ENCODE measurements at places on chromosomes 3 and 15.
A peak's percentile ranks its signal among the peaks of the same experiment; 100 is the strongest.

- no peak for DNase-seq
Measured at GRCh38 chr15:100856867-100857266, 22.8 kb upstream of the ALDH1A3 start.

DNA sequence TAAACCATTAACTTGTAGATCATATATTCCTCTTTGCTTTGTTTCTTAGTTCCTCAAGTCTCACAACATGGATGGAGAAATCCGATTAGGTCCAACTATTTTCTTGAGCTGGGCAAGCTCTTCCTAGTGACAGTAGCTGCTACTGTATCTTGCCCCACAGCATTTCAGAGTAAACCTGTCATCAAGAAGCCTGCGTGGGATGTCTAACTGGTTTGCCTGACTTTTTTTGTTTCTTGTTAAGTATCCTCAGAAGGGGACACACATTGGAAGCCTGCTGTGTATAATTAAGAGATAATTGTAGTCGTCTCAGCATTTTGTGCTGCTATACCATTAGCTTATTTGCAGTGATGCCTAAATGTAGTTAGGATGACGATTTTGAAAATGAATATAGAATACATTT, 29.3 kb upstream of the STT3B start:
- no peak for DNase-seq

GRCh38 chr3:156761007-156761406, 65.1 kb upstream of the LEKR1 start:
- DNase-seq: no peak

- peak; percentile 24 for DNase-seq
Measured at GRCh38 chr15:77731067-77731466, 98.4 kb upstream of the LINGO1 start.

GRCh38 chr3:106421909-106422308, 553.1 kb upstream of the CBLB start:
- DNase-seq: no peak

- DNase-seq: no peak
Measured at GRCh38 chr3:160796813-160797164, 40.8 kb downstream of the PPM1L start.

DNA sequence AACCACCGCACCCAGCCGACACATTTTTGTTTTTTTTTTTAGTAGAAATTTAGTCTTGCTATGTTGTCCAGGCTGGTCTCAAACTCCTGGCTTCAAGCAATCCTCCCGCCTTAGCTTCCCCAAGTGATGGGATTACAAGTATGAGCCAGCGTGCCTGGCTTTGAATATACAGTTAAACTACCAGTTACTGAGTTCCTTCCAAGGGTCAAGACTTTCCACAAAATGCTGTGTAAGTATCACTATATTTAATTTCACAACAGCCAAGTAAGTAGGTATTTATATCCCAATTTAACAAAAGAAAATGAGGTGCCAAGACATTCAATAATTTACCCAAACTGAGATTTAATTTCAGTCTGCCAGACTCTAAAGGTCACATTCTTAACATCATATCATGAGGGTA, 181.3 kb upstream of the TMC3 start:
- DNase-seq: no peak

DNA sequence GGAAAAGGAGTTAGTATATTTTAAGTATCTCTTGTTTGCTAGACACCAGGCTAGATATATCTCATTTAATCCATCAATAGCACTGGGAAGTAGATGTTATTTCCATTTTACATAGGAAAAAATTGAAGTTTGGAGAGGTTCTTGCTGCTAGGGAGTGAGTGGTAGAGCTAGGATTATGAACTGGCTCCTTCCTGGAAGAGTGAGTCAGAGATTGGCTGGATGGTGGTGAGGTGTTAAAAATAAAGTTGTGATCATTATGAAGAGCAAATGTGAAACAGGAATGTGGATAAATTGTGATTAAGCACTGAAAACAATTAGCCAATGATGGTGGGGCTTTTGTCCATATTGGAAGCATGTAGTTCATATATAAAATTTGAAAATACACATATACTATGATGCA, 234.2 kb downstream of the WNT5A start:
- DNase-seq: no peak

DNA sequence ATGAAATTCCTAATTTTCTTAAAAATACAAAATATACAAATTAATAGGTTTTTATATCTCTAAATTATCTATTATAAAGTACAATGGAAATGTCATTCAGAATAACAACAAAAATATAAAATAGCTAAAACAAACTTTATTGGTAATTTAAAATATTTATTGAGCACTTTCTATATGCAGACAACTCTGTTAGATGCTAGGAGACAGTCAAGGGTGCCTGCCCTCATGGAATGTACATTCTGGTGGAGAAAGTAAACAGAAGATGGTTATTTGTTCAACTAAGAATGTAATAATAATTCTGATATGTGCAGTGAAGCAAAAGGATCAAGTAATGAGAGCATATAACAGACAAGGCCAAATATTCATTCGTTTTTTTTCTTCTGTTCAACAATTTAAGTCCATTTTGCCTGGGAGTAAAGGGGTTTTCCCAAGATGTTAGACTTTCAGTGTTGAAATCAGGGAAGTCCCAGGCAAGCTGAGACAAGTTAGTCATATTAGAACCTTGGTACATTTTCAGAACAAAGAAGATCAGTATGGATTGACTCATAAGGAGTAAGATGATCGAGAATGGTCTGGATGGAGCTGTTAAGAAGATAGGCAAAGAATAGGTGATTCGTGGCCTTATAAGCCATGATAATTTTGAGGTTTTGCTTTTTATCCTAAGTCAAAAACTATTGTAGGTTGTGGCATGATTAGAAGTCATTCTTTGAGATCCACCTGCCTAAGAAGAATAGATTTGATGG, 150.2 kb upstream of the MLF1 start:
- no peak for DNase-seq

- no peak for DNase-seq
Measured at GRCh38 chr3:108524537-108524936, 14.1 kb upstream of the MYH15 start.

- DNase-seq: no peak
Measured at GRCh38 chr15:60795471-60795870, 316.5 kb upstream of the ICE2 start.

- DNase-seq: peak; percentile 38
Measured at GRCh38 chr3:134901461-134901860, 106.4 kb downstream of the EPHB1 start.

DNA sequence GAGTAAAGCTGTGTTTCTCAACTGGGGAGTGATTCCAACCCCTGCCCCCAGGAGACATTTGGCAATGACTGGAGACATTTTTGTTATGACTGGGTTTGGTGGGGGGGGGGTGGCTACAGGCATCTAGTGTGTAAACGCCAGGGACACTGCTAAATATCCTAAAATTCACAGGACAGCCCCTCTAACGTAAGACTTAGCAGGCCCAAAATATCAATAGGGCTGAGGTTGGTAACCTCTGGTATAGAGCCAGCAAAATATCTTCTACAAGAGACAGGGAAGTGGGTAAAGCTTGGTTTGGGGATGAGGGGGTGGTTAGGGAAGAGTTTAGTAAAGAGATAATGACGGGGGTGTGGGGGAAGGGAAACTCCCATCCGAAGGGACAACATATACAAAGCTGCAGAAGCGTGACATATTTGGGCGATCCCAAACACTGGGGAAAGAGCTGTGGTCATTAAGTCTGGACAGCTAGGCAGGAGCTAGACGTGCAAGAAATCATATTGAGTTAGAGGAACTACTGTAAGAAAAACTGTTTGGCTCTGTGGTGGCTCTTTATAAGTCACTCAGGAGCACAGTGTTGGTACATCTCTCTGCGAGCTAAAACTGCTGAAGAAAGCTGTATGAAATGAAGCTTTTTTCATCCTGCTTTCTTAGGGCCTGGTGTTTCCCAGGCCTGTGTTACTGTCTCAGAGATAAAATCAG, 697 bp upstream of the TRIM69 start:
- no peak for DNase-seq

DNA sequence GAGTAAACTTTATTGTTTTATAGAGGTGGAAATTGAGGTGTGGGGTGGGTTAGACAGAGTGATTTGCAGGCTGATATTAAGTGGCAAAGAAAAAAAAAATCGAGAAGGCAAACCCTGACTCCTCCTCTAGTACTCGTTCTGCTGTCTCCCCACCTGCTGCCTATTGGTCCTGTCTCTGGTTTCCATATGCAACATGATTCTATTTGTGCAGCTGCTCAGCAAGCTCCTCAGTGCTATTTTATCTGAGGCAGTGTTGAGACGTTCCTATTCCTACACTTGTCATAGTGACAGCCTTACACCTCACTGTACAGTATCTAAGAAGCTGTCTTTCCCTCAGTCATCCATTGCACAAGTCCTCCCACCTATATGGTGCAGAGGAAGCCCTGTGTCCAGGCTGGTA, 45.1 kb downstream of the RSL24D1 start:
- DNase-seq: no peak

- DNase-seq: no peak
Measured at GRCh38 chr3:49461443-49462171, 8.5 kb upstream of the DAG1 start.

GRCh38 chr3:63405882-63406281, 127.8 kb downstream of the SYNPR start:
- no peak for DNase-seq

GRCh38 chr15:34600923-34601322, 17.5 kb upstream of the GOLGA8B start:
- DNase-seq: no peak

DNA sequence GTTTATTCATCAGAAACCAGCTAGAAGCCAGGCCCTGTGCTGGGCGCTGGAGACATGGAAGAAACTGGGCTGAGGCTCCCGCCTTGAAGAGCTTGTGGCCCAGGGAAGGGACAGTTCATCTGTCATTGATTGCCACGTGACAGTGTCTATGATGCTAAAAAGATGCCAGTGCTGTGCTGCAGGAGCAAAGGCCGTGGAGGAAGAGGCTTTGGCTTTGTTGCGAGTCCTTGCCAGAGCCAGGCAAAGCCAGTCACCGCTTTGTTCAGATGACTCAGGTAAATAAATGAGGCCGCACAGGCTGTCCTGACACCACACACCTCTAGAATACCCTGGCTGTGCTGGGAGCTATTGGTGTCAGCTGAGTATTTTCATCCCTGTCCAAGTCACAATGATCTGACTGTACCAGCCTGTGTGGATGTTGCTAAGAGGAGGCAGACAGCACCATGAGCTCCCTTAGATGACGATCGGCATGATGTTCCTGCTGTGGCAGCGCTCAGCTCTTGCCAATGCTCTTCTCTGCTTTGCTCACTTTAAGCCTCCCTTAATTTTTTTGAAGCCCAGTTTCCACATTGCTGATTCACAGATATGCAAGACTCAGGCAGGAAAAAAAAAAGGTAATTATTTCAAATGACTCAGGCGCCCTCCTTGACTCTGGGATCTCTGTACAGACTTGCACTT, 77.5 kb downstream of the CCNL1 start:
- peak; percentile 60 for DNase-seq

GRCh38 chr3:194928831-194929577, 243.3 kb downstream of the FAM43A start:
- peak; percentile 14 for DNase-seq

GRCh38 chr3:28916713-28917499, 364.0 kb upstream of the RBMS3 start:
- peak; percentile 83 for DNase-seq

DNA sequence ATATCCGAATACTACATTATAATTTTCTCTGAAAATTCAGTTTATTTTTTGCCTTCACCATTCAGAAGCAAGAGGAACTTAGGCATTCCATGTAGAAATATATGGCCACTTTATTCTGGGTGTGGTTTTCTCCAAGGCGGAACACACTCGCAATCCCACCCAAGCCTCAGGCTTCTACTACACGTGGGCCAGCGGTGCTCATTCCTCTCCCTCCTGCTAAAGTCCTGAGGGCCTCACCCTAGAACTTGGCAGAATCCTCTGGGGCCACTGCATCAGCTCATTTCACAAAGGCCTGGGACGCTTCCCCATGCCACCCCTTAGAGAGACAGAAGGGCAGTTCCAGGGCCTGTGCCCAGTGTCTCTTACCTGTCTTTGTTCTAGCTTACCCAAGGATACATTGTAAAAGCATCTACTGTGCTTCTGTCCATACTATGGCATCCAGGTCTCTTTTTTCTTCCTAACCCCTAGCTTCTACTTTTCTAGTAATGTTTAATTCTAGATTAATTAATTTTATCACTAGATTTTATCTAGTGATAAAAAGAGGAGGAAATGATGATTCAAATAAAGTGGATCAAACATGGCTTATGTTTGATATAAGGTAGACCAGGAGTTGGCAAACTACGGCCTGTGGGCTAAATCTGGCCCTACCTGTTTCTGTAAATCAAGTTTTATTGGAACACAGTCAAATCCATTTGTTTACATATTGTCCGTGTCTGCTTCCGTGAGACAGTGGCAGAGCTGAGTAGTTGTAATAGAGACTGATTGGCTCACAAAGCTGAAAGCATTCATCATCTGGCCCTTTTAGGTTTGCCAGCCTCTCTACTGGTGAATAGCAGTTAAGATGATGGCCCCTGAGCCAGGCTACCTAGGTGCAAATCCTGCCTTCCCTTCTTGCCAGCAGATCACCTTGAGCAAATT, 29.8 kb downstream of the LARS2 start:
- DNase-seq: no peak

- DNase-seq: no peak
Measured at GRCh38 chr15:84975871-84976351, 5.7 kb upstream of the PDE8A start.

DNA sequence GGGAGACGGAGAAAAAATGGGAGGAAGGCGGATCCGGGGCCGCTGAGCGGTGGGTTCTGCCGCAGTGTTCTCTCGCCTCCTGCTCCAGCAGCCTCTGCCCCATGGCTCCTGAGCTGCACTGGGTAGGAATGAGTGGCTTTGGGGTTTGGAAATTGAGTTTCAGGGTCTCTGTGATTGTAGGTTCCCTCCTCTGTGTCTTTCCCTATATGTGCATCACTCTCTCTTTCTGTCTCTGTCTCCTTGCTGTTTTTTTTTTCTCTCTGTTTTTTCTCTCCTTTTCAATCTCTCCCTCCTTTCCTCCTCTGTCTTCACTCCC, 1.9 kb downstream of the GRM7 start:
- DNase-seq: no peak

DNA sequence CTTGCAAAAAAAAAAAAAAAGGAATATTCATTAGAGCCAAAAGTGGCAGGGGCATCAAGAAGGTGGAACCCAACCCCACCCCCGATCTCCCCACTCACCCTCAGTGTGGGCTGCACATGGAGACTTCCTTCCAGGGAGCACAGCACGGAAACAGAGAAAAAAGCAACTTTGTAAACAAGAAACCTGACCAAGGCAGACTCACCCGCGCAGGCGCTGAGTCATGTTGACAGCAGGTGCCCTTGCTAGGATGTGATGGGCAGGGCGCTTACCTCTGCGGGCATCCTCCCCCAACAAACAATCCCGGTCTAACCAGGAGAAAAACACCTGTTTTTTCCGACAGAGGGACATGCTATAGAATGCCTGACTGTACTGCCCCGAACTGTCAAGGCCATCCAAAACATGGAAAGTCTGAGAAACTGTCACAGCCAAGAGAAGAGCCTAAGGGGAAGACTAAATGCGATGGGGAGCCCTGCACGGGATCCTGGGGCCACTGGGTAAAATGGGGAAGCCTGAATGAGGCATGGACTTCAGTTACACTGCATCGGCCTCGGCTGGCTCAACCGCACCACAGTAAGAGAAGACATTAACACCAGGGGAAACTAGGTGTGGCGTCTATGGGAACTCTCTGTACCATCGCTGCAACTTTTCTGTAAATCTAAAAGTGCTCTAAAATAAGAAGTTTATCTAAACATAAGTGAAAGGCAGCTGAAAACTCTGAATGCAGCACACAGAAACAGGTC, 66.7 kb upstream of the GATA2 start:
- no peak for DNase-seq

Data from putamen (tissue), 1 donor.